ENCODE measurements at places on chromosomes 4 and X.
A peak's percentile ranks its signal among the peaks of the same experiment; 100 is the strongest.

DNA sequence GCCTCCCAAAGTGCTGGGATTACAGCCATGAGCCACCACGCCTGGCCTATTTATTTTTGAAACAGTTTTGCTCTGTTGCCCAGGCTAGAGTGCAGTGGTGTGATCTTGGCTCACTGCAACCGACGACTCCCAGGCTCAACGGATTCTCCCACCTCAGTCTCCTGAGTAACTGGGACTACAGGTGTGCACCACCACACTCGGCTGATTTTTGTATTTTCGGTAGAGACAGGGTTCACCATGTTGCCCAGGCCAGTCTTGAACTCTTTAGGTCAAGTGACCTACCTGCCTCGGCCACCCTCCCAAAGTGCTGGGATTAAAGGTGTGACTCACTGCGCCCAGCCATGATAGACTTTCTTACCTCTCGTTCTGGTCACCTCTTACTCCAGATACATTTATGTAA lies 124.0 kb downstream of the UBE2K start:
- DNase-seq, result no peak

GRCh38 chr4:113181289-113182007 lies 132.0 kb downstream of the ANK2 start:
- no peak for DNase-seq

DNA sequence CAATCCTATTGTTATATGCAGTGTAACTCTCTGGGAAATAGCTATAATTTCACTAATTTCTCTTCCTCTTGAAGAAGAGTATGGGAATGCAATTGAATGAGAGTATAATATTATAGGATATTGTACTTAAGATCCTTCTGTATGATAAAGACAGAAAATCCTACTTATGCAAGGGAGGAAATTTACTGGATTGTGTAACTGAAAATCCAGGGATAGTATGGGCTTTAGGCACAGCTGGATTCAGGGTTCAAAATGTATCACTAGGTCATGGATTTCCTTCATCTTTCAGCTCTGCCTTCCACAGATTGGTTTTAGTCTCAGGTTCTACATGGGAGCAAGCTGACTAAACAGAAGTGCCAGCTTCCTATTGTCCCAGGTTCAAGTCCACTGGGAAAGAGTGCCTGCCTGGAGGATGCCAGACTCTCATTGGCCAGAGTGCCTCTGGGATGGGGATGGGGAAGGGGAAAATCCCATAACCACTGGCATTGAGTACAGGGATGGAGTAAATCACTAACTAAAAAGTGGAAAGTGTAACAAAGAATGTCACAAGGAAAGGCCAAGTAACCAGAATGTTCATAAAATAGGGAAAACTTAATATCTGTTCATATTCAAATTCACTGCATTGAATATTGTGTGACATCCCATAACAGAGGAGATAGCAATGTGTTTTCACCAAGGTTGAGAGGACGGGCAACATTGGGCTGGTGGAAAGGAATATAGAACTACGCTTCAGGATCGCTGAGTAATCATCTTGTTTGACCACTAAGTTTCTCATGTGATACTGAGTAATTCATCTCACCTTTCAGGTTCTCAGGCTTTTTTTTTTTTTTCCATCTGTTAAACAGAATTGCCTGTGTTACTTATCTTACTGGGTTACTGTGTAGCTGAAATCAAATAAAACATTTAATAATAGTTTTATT lies 75.7 kb downstream of the ANXA3 start:
- DNase-seq, result no peak

DNA sequence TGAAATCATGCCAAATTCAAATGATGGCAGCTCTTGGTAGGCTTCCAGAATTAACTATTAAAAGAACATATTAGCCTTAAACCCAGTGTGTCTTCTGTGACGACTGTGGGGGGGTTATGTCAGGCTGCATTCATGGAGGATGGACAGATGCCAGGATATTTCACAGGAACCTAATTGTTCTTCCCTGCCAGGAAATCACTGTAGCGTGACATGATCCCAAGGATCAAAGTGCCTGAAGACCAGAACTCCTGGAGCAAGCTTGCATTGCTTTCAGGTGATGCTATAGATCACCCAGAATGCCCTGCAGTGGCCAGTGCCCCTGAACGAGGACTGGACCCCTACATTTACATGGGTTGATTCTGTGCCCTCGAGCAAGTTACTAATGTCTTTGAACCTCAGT lies 1093.0 kb upstream of the TENM3 start:
- no peak for DNase-seq

GRCh38 chr4:93814722-93815121 lies 13.8 kb upstream of the ATOH1 start:
- no peak for DNase-seq

- no peak for DNase-seq
These were observed 90.6 kb upstream of the AFAP1 start for GRCh38 chr4:8030121-8030781.

- DNase-seq, result no peak
These were observed 12.4 kb upstream of the ADH7 start for GRCh38 chr4:99447513-99447912.

- peak; percentile 46 for DNase-seq
These were observed 103.3 kb downstream of the IL15 start for GRCh38 chr4:141739636-141740035.

DNA sequence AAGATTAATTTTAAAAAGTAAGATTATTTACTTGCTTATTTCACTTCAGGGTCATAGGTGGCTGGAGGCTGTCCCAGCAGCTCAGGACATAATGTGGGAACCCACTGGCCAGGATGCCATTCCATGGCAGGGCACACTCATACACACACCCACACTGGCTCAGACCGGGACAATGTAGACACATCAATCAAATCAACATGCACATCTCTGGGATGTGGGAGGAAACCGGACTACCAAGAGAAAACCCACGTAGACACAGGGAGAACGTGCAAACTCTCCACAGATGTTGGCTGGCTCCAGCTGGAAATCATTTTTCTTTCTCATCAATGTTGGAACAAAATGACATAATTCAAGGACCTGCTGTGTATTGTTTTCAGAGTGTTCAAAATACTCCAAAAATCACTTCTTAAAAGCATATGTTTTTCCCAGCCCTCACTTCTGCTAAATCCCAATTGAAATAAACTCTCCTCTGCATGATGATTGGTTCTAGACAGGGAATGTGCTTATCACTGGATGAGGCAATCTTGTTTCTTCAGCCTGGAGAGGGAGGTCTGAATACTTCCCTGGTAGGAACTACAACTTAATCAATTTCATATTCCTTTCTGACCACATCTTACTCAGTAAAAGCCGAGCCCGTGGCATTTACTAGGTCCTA lies 18.6 kb upstream of the CPE start:
- peak; percentile 67 for DNase-seq

DNA sequence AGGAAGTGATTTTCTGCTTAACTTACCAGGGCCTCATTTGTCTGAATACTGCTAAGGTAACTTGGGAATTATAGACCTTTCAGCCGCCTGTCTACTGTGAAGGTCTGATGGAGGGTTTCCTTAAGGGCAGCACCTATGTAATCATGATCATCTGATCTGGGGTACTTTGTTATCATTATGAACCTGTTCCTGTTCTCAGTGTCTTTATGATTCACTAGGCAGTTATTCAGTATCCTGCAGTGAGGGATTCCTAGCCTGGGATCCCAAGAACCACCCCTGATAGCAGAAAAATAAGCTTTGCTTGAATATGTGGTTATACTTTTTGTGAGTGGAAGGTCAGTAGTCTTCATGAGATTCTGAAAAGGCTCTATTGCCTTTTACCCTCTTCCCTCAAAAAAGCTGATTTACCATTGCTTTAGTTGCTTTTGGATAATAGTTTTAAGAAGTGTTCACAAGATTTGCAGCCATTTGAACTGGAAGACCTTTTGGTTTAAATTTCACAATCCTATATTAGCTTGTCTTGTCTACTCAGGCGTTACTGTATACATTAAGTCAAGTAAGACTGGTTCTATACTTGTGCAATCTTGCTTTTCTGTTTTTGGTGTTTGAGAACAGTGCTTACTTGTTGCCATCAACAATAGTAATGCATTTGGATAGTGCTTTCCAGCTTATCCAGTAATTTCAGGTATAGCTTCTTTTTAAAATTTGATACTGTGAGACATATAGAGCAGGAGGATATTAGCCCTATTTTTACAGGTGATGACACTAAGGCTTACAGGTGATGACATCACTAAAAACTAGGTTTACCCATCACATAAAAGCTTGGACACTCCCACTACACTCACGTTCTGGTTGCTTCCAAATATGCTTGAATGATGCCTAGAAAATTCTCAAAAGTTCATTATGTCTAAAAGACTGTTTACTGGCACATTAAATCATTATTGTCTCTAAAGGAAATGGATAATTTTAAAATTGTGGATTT lies 60.0 kb downstream of the FHIP1A start:
- DNase-seq, result no peak

DNA sequence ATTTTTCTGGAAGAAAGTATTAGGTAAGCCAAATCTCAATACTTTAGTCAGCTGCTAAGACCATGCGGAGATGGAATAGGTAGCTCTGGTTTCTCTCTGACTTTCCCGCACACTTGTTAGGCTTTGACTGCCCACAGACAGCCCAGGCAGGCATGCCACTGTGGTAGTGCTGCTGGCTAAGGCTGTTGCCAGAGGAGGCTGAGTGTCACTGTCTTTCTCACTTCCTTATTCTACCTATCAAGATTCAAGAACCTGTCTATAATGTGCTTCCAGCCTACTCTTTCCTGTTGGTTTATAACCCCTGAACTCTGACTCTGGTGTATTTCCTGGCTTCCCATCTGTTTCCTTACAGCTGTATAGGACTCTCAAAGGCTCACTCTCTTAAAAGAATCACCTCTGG lies 81.8 kb upstream of the TRPC5 start:
- no peak for DNase-seq

DNA sequence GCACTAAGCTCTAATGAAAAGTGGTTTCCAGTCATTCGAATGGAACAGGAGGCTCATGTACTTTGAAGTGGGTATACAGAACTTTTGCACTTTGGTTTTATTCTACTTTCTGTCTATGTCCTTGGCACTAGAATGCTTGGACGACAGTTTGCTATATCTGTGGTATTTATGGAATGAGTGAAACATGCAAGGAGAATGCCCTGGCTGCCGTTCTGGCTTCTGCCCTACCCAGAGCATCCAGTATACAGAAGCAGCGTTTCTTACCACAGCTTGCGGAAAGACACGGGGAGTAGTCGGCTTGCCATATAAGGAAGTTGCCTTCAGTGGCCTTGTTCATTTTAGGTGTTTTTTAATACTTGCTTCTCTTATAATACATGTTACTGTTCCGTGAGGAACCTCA lies 98.0 kb downstream of the TBL1X start:
- no peak for DNase-seq

GRCh38 chrX:19179389-19179788 lies 57.1 kb upstream of the ADGRG2 start:
- DNase-seq, result no peak

DNA sequence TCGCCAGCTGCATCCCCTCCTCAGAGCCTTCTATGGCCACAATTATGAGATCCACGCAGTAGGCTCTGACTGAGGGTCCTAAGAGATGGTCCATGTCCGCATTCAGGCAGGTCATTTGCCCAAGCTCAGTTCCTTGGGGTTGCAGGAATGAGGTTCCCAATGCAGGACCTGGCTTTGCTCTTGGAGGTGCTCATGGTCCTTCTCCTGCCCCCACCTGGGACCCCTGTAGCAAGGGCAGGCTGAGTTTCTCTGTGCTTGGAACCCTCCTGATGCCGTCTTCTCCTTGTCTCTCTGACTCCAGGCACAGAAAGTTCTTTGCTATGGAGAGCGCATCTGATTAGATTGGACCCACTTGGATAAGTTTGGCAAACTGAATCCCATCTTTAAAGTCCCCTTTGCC lies 16.5 kb upstream of the SHOX start:
- DNase-seq, result no peak

- DNase-seq, result no peak
These were observed at the start of gene PGRMC2 for GRCh38 chr4:128287141-128287870. PGRMC2 (minus strand) TSS chr4:128287813; CDS start chr4:128287790, 23 bp downstream.

DNA sequence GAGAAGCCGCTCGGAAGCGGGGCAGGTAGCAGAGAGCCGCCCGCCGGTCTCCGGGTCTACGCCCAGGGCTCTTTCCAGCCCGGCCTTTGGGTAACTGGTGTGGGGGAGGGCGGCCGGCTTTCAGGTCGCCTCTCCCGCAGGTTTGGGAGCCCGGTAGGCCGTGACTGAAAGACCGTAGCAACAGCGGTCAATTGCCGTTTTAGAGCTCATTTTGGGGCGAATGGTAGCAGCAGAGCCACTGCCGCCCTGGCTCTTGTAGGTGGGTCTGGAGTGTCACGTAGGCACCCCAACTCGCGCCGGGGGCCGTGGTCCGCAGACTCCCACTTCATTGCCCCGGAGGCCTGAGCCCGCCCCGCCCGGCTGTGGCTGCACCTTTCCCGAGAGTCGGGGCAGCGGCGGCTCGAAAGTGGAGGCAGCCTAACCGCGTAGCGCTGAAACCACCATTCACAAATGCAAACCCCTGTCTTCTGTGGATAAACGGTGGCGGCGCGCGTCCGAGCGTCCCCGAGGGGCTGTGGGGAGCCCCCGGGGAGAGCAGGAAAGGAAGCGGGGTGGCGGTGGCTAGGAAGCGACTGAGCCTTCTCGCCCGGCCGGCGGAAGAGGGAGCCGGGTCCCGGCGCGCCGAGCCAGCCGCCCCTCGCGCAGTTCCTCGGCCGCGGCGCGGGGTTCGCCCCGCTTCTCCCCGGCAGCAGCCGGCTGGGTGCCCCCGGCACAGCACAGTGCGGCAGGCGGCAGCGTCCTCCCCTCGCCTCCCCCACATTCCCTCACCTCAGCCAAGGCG lies 2185.1 kb upstream of the TENM3 start:
- no peak for DNase-seq

Measured in fibroblast of skin of left biceps (primary cell).